ENCODE measurements at places on chromosomes 3 and 15.
A peak's percentile ranks its signal among the peaks of the same experiment; 100 is the strongest.

GRCh38 chr15:31472636-31473384, 146.2 kb downstream of the KLF13 start:
- no peak for DNase-seq

DNA sequence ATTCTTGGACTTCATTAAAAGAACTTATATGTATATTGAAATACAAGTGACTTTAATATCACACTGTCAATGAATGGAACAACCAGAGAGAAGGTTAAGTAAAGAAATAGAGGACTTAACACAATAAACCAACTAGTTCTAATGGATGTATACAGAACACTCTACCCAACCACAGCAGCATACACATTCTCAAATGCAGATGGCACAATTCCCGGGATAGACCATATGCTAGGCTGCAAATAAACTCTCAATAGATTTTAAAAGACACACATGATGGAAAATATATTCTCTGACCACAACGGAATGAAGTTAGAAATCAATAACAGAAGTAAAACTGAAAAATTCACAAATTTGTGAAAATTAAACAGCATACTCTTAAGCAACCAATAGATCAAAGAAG, 214.3 kb upstream of the LINGO1 start:
- DNase-seq = no peak

- DNase-seq = no peak
Observed at GRCh38 chr3:61569856-61570580, 8.6 kb downstream of the PTPRG start.

DNA sequence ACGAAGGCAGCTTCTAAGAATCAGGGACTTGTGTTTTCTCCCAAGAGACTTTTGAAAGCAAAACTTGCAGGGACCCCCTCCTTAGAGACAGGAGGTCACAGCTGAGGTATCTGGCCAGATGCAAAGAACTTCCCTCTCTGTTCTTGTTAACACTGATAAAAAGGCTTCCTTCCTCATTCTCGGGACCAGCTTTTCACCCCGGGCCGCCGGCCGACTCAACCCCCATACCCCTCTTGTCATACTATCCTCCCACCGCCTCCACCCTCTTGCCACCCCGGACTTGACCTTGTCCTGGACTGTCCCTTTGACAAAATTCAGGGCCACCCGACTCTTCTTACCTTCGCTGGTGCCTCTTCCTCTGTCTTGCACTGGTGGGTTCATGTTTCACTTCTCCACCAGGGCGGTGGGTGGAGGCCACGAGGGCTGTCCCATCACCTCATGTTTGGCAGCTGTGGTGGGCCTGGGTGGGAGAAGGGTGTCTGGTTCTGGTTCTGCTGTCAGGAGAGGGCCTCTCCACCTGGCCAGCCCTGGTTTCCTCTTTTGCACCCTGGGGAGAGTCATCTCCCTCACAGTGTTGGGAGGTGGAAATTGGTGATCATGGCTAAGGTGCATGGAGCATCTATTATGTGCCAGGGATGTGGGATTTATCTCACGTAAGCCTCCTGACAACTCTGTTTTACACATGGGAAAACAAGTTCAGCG, 32.5 kb downstream of the BHLHE40 start:
- DNase-seq = no peak

DNA sequence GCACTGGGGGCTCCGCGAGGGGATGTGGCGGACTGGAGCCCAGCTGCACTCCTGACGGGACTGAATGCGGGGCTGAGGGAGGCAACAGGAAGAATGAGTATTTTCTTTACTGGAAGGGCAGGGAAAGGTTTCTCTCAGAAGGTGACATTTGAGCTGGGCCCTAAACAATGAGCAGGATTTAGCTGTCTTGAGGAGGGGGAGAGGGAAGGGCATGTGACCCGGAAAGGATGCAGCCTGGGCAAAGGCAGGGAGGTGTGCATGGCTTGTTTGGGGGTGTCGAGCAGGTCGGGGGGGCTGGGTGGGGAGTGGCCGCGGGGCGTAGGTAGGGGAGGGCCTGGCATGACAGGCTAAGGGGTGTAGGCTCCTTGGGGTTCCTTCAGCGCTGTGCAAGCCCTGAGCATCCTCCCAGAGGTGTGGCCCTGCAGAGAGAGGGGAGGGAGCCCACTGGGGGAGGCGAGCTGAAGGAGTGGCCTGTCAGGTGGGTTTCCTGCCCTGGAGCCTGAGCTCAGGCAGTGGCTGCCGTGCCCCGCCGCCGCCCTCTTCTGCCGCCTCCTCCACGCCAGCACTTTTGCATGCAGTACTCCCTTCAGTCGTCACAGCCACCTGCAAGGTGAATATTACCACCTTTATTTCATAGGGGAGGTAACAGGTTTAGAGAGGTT, 17.2 kb upstream of the ANKDD1A start:
- DNase-seq = peak; percentile 77

- DNase-seq = no peak
Observed at GRCh38 chr3:66432767-66433521, 67.9 kb downstream of the LRIG1 start.

DNA sequence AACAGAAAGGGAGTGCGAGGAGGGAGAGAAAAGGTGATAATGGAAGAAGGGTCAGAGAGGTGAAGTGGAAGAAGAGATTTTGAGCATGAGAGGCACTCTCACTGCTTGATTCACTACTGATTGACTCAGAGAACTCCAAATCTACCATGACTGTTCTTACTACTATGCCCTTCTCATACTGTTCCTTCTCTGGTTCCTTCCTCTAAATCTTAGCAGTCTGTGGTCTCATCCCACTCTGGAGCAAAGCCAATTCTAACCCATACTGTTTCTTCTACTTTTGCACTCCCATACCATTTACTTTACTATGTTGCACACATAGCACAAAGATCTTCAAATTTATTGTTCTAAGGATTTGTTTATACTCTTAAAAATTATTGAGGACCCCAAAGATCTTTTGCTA, 100.8 kb downstream of the DTWD1 start:
- DNase-seq = no peak

GRCh38 chr15:60620708-60621107, 141.8 kb upstream of the ICE2 start:
- peak; percentile 76 for DNase-seq

DNA sequence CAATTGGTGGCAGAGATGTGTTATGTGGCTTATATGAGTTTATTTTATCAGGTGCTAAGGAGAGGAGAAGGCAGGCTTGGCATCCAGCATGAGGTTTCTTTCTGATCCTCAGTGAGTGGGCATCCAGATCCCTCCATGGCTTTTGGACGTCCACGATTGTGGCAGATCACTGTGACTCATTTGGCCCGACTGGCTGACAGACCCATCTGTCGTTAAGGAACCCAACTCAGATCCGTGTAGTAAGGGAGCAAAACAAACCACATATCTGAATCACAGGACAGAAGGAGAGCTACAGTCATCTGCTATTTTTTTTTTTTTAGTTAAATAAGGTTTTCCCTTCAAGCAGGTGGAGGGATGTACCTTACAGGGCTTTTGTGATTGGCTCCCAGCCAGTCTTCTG, 197.0 kb upstream of the KCNH8 start:
- DNase-seq = no peak

DNA sequence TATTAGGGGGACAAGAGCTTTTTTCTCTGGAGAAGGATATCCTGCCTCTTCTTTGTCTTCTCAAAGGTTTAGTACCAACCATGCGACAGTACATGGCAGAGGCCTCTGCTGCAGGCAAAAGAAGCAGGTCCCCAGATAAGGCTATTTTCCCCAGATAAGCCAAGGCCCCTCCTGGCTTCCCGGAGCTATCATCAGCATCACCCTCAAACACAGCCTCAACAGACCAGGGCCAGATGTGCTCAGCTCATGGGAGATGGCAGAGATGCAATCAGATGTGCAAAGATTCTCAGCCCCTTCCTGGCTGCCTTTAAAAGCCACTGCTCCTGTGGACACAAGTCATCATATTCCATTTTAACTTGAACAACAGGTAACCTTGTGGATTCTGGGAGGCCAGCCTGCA, 49.0 kb downstream of the NTRK3 start:
- no peak for DNase-seq

DNA sequence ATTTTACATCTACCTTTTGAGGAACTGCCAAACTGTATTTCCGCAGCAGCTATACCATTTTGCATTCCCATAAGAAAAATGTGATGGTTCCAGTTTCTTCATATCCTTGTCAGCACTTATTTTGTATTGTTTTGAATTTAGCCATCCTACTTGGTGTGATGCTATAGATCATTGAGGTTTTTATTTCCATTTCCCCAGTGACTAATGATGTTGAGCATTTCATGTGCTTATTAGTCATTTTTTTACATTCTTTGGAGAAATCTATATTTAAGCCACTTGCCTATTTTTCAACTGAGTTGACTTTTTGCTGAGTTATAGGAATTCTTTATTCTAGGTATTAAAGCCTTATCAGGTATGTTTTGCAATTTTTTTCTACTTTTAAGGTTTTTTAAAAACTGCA, 347.6 kb upstream of the RARB start:
- no peak for DNase-seq
